ENCODE measurements at places on chromosomes 6 and 20. TPM values are rescaled to one million over a fixed set of nuclear protein-coding genes. Genes with fewer than 3 reads are reported as not detected.

GRCh38 chr6:126167726-126168125 lies 172.2 kb upstream of the CENPW start:
- no peak for DNase-seq

DNA sequence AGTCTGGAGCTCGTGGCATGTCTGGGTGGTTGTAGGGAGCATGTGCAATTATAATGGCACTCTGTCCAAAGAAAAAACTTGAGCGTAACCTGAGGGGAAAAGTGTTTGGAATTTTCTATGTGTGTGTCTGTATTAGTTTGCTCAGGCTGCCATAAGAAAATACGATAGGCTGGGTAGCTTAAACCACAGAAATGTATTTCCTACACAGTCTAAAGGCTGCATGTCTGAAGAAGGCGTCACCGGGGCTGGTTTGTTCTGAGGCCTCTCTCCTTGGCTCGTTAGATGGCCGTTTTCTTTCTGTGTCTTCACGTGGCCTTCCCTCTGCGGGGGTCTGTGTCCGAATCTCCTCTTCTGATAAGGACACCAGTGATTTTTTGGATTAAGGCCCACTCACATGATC lies 59.0 kb downstream of the IGF2R start:
- DNase-seq = no peak

GRCh38 chr6:11667876-11668275 lies 110.7 kb downstream of the ADTRP start:
- no peak for DNase-seq

- DNase-seq = no peak
These were observed 21.4 kb upstream of the PLAGL1 start for GRCh38 chr6:144029452-144029851.

- no peak for DNase-seq
These were observed 43.2 kb downstream of the COL21A1 start for GRCh38 chr6:56204134-56204533.

GRCh38 chr6:139150920-139151319 lies 16.0 kb downstream of the HECA start:
- no peak for DNase-seq

- peak; percentile 5 for DNase-seq
These were observed 106.0 kb downstream of the SH3BGRL2 start for GRCh38 chr6:79737172-79737571.

DNA sequence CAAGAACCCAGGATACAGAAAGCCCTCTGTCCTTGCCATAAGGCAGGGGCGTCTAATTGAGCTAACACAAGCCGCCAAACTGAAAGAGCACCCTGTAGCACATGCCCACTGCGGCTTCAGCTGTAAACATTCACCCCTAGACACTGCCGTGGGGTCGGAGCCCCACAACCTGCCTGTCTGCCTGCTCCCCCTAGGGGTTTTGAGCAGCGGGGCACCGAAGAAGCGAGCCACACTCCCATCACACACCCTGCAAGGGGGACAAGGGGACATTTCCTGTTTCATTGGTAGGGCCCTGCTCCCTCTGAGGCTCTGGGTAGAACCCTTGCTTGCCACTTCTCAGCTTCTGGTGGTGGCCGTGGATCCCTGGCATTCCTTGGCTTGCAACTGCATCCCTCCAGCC lies 45.2 kb upstream of the BCLAF1 start:
- DNase-seq = no peak

DNA sequence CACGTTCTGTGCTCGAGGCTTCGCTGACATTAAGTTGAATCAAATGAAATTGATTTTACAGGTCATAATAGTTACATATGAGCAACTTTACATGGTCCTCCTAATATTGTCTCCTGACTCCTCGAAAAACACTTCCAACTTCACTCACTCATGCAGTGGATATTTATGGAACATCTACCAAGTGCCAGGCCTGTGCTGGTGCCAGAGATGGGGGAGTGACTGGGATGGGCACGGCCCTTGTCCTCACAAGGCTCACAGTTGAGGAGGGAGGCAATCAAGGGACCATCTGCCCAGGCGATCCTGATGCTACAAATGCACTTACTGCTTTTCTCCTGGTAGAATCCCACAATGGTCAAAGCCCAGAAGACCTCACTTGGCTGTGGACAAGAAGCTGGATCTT lies 426.4 kb downstream of the PREX1 start:
- DNase-seq = no peak

- no peak for DNase-seq
These were observed 98.7 kb downstream of the ANKRD60 start for GRCh38 chr20:58129721-58130151.

DNA sequence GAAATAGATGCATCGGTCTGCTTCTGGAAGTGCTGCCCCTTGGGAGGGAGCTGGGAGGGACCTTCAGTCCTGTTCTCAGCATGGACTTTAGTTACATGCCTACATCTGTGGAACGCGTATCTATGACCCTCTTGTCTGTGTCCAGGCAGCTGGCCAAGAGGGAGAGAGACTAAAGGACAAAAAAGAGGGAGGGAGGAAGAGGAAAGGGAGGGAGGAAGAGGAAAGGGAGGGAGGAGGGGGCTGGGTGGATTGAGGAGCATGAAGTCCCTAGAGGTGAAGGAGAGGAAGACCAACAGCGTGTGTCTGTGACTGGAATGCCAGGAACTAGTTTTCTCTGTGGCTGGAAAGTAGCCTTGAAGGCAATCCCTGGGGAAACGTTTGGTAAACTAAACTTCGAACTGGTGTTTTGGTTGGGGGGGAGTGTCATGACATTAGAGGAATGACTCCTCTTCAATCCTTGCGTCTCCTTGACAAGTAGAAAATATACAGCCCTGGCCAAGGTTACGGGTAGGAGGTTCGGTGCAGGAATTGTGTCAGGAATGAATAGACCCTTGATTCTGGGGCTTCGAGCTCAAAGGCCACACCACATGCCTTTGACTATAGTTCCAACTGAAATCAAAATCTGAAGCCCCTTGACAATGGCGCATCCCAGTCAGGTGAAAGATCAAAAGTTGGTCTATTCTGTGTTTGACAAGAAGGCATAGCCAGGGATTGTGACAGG lies 52.0 kb upstream of the PLEKHG1 start:
- no peak for DNase-seq

GRCh38 chr6:30493643-30494250 lies 4.4 kb downstream of the HLA-E start:
- DNase-seq = no peak

DNA sequence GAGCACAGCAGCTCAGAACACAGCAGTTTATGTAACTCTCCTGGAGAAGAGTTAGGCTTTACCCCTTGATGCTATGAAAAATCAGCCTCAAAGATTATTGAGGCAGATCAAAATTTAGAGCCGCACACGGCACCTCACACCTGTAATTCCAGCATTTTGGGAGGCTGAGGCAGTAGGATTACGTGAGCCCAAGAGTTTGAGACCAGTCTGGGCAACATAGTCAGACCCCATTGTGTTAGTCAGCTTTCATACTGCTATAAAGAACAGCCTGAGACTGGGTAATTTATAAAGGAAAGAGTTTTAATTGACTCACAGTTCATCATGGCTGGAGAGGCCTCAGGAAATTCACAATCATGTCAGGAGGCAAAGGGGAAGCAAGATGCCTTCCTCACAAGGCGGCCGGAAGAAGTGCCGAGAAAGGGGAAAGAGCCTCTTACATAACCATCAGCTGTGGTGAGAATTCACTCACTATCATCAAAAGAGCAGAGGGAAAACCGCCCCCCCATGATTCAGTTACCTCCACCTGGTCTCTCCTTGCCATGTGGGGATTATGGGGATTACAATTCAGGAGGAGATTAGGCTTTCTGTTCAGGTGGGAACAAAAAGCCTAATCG lies 87.7 kb downstream of the SGK1 start:
- DNase-seq = no peak

GRCh38 chr6:33632558-33633039 lies 11.5 kb downstream of the ITPR3 start:
- peak; percentile 42 for DNase-seq

GRCh38 chr6:47353871-47354270 lies 44.2 kb upstream of the TNFRSF21 start:
- no peak for DNase-seq

DNA sequence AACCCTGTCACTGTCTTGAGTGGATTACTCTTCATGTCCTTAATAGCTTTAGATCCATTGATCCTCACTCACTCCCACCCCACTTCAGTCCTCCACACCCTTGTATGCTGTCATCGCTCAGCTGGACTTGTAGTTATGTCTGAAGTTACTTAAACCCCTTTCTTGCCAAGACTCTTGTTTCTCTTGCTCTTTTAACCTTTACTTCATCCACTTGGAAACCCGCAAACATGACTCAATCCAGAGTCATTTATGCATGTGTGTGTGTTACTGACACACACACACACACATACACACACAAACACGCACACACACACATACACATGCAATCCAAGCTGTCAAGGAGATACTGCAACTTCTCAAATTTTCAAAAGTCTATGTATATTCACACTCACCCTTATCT lies 341.8 kb downstream of the SYNE1 start:
- peak; percentile 37 for DNase-seq

DNA sequence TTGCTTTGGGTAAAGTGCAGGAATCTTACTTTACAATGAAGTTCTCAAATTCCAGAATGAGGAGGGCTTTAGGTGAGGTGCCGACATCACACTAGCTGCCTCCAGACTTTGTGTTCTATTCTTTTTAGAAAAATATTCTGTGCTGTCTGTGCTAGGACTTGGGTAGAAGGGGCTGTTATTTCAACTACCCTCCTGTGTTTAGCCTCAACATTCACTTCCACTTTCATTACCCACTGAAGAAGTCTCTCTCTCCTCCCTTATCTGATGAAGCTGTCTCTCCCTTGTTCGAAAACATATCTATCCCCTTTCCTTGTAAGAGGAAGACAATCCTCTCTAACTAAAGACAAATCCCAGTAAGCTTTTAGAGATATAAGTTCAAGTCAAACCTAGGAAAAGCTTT lies 25.0 kb upstream of the BRPF3 start:
- DNase-seq = no peak

- no peak for DNase-seq
These were observed 17.1 kb upstream of the EFCAB8 start for GRCh38 chr20:32841632-32842031.

- no peak for DNase-seq
These were observed 130.3 kb downstream of the GRM4 start for GRCh38 chr6:34015586-34015985.

GRCh38 chr6:113178349-113178748 lies 678.8 kb upstream of the MARCKS start:
- peak; percentile 44 for DNase-seq

DNA sequence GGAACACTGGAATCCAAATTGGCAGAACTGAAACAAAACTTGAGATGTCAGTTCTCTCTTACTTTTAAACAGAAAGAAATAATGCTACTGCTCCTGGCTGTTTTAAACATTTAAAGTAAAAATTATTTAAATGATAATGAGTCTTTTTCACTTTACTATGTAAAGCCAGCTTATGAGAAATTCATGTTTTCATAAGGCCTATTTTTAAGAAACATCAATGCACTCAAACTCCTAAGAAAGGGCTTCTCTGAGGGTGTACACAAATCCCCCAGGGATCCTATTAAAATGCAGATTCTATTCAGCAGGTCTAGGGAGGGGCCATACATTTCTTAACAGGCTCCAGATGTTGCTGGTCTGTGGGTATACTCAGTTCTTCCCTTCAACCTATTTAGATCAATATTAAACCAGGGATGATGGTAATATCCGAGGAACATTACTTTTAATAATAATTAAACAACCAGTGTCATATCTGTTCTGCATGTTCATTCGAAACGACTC lies 2.3 kb downstream of the FERMT1 start:
- DNase-seq = no peak

DNA sequence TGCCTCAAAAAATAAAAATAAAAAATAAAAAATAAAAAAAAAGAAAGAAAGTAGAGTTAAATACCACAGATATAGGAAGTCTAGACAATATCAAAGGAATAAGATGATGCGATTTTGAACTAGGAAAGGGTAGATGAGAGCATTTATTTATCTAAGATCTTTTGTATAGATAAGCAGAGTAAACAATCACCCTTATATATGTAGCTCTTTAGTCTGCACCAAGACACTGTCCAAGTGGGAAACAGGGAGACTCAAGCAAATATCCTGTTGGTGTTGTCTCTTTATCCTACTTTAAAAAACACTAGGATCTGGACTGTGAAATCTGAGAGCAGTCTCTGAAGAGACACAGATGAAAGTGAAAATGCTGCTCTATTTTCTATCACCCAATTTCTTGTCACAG lies 587.0 kb upstream of the FLRT3 start:
- no peak for DNase-seq

- DNase-seq = no peak
These were observed 6.7 kb upstream of the GJA10 start for GRCh38 chr6:89887452-89888137.

GRCh38 chr6:106637717-106638341 lies 8.5 kb downstream of the QRSL1 start:
- DNase-seq = no peak

DNA sequence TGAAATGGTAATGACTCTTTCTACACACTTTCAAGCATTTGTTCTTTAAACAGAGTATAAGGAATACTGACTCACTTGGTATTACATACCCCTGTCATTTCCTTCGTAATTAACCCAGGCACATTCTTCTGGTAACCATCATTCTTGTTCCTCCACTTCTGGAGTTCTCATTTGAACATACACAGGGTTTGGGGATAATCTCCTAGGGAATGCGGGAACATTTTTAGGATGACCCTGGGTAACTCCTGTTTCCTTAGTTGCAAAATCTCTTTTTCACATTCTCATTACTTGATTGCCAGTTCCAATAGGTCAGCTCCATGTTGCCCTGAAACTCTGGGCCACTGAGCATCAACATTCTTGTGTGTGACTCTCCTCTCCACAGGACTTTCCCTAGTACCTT lies 51.5 kb upstream of the E2F3 start:
- no peak for DNase-seq

DNA sequence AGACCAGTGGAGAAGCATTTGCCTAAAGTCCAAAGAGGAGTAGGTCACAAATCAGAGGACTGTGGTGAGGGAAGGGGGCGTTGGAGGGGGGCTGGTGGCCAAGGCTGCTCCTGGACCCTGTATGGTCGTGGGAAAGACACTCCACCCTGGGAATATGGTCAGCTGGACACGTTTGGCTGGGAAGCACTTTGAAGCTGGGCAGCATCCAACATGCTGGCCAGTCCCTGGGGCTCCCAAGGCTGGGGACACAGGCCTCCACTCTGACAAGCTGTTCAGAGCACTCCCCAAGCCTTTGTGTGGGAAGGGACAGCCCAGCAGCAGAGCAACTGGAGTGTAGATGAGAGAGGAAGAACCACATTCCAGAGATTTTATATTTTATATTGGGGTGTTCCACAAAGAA lies 203.2 kb downstream of the ANKRD60 start:
- DNase-seq = no peak

GRCh38 chr6:117666881-117667280 lies 8.4 kb upstream of the NUS1 start:
- DNase-seq = no peak

RIPPLY2 gene
- total RNA-seq = not detected

TMEM217 gene
- 0.36 TPM for total RNA-seq

TBC1D32 gene
- total RNA-seq = 3.1 TPM

FRMD1 gene
- total RNA-seq = not detected

PHACTR3 gene
- not detected for total RNA-seq

LST1 gene
- not detected for total RNA-seq

LY6G6C gene
- total RNA-seq = not detected

RBPJL gene
- not detected for total RNA-seq

PEDS1 gene
- 31.6 TPM for total RNA-seq

PLCB1 gene
- 11.8 TPM for total RNA-seq

SUMO4 gene
- not detected for total RNA-seq

SAMD5 gene
- total RNA-seq = 12.4 TPM
